ENCODE measurements at places on chromosomes 6 and 20.

DNA sequence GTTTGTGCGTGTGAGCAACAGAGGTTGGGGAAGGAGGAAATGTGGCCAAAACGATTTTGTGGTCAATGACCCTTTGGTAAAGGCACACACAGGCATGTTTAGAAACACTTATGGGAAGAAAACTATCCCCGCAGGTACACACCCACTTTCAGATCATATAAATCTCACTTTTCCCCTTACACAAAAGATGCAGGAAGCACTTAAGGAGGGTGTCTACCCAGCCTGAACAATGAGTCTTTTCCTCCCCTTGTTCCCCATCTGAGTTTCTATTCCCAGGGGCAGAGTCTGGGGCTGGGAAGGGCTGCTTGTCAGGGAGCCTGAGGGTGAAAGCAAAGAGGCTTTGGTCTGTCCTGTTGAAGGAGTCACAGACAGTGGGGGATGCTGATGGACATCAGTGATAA, 193.2 kb upstream of the SALL4 start:
- peak; percentile 49 for DNase-seq

GRCh38 chr6:62035952-62036351, 250.1 kb downstream of the KHDRBS2 start:
- DNase-seq = no peak

GRCh38 chr6:118316796-118317384, 231.2 kb upstream of the PLN start:
- no peak for DNase-seq

DNA sequence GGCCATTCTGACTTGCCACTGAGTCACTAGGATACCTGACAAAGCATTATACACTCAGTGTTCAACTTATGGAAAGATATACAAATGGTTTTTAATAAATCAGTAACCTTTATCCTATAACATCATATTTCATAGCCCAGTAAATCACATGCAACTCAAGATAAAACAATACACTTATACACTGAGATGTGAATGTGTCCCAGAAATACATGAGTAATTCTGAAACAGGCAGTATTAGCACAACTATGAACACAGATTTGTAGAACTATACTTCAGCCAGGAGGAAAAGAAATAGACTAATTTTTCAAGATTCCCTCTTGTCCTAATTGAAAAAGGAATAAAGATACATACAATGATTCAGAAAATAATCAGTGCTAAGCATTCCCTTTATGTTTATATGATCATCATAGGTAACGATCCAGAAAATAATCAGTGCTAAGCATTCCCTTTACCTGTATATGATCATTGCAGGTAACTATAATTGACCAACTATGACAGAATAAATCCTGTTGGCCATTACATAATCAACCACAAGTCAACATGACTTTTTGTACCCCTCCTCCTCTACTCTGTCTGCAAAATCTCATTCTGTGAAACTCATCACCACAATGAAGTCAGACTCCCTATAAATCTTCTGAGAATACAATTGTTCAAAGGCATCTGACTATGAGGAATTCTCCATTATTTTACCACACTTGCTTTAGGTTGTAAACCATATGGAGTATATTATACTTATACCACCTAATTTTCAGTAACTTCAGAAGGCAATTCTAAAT, 30.3 kb downstream of the HACE1 start:
- DNase-seq = no peak

DNA sequence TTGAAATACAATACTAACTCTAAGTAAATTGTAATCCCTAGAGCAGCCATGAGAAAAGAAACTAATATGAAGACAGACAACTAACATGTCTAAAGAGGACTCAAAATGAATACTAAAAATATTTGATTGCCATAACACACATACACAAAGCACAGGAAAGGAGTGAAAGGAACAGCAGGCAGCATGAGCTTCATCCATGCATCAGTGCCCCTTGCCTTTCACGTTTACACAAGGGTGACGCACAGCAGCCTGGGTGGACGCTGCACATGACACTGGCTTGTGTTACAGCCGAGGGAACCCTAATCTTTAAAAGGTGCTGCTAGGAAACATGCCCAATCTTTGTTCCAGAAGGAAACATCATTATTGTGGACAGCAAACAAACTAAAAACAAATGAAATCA, 123.5 kb downstream of the MAN1A1 start:
- DNase-seq = no peak

- DNase-seq = peak; percentile 78
Observed at GRCh38 chr6:134724771-134725340, 225.0 kb downstream of the ALDH8A1 start.

DNA sequence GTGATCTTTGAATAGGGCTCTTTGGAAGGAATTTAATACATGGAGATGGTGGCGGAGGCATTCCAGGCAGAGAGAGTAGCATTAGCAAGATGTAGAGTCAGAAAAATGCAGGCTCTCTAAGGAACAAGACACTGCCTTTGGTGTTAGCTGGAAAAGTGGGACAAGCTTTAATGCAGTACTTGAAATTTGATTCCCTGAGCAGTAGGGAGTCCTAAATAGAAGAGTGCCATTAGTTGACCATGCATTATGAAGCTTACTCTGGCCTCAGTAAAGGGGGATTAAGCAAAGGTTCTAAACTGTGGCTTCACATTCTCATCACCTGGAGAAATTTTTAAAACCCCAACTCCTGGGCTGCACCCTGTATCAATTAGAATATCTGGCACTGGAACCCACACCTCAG, 494.8 kb upstream of the SOX4 start:
- no peak for DNase-seq

GRCh38 chr6:128899341-128900050, 16.6 kb downstream of the LAMA2 start:
- peak; percentile 55 for DNase-seq

All from choroid plexus epithelial cell (primary cell).